ENCODE measurements at places on chromosomes 7 and 10.
A peak's percentile ranks its signal among the peaks of the same experiment; 100 is the strongest.

GRCh38 chr10:63605197-63605967 is 84.2 kb downstream of the REEP3 start:
- peaks cover 8% of the 10 kb centered on the region for H3K36me3 ChIP-seq
- no peaks in the 10 kb centered on the region for H3K27me3 ChIP-seq
- no peaks in the 10 kb centered on the region for H3K4me1 ChIP-seq
- DNase-seq, result no peak
- no peak overlapping the region for H3K4me3 ChIP-seq
- H3K27ac ChIP-seq, result no peak overlapping the region

GRCh38 chr10:71921324-71922027 is 42.7 kb upstream of the CHST3 start:
- no peaks in the 10 kb centered on the region for H3K36me3 ChIP-seq
- no peak for DNase-seq
- peaks cover 21% of the 10 kb centered on the region for H3K4me1 ChIP-seq
- no peaks in the 10 kb centered on the region for H3K27me3 ChIP-seq
- no peak overlapping the region for H3K4me3 ChIP-seq

GRCh38 chr7:18792871-18793595 is 297.5 kb downstream of the HDAC9 start:
- no peaks in the 10 kb centered on the region for H3K36me3 ChIP-seq
- no peaks in the 10 kb centered on the region for H3K27me3 ChIP-seq
- H3K4me1 ChIP-seq, result peaks cover 21% of the 10 kb centered on the region
- H3K27ac ChIP-seq, result no peak overlapping the region
- no peak for DNase-seq

GRCh38 chr7:43879477-43879876 is 10.2 kb upstream of the MRPS24 start:
- H3K36me3 ChIP-seq, result peaks cover 21% of the 10 kb centered on the region
- no peak overlapping the region for H3K27ac ChIP-seq
- no peak for DNase-seq
- H3K4me1 ChIP-seq, result no peaks in the 10 kb centered on the region

DNA sequence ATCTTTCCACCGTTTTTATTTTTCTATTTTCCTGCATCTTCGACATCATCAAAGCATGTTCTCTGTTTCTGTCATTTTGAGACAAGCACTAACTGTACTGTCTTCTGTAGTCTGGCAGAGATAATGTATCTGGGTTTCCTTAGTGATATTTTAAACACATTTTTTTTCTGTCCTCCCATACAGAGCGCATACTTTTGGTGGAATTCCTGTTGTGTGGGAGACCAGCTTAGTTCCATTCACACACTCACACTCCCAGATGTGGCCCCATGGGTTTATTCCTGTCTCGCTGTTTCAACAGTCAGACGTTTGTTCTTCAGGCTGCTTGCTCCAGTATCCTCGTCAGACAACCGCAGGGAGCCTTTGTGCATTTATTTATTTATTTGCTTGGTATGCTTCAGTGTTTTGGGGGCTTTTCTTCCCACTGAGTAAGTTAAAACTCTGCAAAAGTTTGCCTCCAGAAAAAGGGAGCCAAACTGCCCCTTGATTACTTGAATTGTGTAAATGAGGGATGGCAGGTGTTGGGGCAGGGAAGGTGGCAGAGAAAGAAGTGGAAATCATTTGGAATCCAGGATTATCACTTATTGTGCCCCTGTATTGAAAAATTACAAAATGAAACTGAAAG is 456.8 kb upstream of the KLF6 start:
- peaks cover 29% of the 10 kb centered on the region for H3K4me1 ChIP-seq
- peak overlapping the region; percentile 88 for H3K27ac ChIP-seq

- H3K36me3 ChIP-seq, result no peaks in the 10 kb centered on the region
- H3K4me3 ChIP-seq, result no peak overlapping the region
- no peaks in the 10 kb centered on the region for H3K27me3 ChIP-seq
- no peak overlapping the region for H3K27ac ChIP-seq
- no peak for DNase-seq
- H3K4me1 ChIP-seq, result no peaks in the 10 kb centered on the region
Observed at GRCh38 chr7:82345886-82346285, 97.7 kb downstream of the CACNA2D1 start.

GRCh38 chr10:31697271-31698180 is 231.1 kb downstream of the ARHGAP12 start:
- no peak overlapping the region for H3K4me3 ChIP-seq
- no peak overlapping the region for H3K27ac ChIP-seq
- H3K4me1 ChIP-seq, result peaks cover 46% of the 10 kb centered on the region
- no peak for DNase-seq

DNA sequence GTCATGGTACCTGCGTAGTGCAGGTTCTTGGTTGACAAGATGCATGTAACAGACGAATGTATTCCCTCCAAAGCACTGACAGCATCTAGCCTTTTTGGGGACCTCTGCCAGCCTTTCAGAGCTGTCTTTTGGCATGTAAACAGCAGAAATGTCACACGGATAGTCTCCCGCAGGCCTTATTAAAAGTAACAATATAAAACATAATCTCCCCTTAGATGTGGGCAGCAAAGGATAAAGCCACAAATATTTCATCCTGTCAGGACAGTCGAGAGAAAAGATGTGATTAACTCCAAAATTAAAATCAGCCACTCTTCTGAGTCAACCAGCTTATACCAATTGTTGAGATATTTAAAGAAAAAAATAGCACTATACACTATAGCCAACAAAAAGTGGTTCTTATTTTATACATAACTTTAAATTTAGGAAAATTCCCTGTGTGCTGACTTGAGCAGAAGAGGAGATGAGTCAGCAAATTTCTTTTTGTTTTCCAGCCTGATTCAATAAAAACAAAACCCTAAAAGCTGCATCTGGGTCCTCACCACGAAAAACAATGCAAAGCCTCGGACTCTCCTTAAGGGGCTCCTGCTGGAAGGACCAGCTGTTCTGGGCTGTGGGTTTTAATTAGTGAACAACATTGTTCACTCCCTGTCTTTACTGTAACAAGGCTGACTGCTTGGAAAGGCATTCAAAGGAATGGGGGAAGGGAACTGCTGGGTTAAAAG is 240.2 kb downstream of the ADAM12 start:
- no peaks in the 10 kb centered on the region for H3K4me1 ChIP-seq
- H3K4me3 ChIP-seq, result no peak overlapping the region
- H3K36me3 ChIP-seq, result peaks cover 4% of the 10 kb centered on the region
- peak; percentile 13 for DNase-seq
- H3K27ac ChIP-seq, result peak overlapping the region; percentile 43

GRCh38 chr10:45470098-45471012 is 96.3 kb downstream of the ALOX5 start:
- no peaks in the 10 kb centered on the region for H3K27me3 ChIP-seq
- H3K27ac ChIP-seq, result peak overlapping the region; percentile 44
- H3K4me3 ChIP-seq, result no peak overlapping the region
- no peak for DNase-seq
- H3K36me3 ChIP-seq, result no peaks in the 10 kb centered on the region

DNA sequence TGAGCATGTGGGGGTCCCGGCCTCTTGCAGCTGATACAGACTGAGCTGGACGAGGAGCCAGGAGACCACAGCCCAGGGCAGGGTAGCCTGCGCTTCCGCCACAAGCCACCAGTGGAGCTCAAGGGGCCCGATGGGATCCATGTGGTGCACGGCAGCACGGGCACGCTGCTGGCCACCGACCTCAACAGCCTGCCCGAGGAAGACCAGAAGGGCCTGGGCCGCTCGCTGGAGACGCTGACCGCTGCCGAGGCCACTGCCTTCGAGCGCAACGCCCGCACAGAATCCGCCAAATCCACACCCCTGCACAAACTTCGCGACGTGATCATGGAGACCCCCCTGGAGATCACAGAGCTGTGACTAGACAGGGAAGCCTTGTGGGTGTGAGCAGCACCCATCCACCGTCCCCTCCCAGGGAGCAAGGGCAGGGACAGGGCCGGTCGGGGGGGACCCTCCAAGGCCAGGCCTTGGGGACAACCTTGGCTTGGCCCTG is 36.1 kb downstream of the PSAP start:
- H3K27me3 ChIP-seq, result no peaks in the 10 kb centered on the region
- DNase-seq, result no peak
- peaks cover 19% of the 10 kb centered on the region for H3K36me3 ChIP-seq
- H3K4me3 ChIP-seq, result no peak overlapping the region

DNA sequence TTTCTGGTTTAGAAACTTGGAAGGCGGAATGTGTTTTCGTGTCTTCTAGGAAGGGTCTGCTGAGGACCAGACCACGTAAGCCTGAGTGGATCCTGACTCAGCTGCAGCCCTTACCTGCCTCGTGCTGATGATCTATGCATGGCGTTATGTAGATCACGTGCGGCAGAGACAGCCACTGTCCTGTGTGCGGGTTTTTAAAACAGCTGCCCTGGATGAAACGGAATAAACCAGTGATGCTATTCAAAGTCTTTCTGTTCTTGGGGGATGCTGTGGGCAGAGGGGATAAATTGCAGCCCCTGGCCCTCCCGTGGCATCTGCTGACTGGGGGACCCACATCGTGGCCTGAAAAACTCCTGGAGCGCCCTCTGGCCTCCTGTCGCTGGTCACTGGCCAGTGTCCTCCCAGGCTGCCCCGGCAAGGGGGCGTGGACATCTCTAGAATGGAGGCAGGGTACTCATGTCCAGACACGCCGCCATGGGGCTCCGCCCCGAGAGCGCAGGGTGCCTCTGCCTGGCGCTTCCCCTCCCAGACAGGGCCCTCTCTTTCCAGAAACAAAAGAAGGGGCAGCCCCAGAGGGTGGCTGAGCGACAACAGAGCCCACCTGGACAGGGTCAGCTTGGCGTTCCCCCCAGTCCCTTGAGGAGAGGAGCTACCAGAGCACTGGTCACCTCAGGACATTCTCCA is 13.2 kb downstream of the ALKBH4 start:
- no peaks in the 10 kb centered on the region for H3K36me3 ChIP-seq
- DNase-seq, result no peak
- H3K4me3 ChIP-seq, result no peak overlapping the region
- H3K27me3 ChIP-seq, result no peaks in the 10 kb centered on the region
- H3K4me1 ChIP-seq, result no peaks in the 10 kb centered on the region

DNA sequence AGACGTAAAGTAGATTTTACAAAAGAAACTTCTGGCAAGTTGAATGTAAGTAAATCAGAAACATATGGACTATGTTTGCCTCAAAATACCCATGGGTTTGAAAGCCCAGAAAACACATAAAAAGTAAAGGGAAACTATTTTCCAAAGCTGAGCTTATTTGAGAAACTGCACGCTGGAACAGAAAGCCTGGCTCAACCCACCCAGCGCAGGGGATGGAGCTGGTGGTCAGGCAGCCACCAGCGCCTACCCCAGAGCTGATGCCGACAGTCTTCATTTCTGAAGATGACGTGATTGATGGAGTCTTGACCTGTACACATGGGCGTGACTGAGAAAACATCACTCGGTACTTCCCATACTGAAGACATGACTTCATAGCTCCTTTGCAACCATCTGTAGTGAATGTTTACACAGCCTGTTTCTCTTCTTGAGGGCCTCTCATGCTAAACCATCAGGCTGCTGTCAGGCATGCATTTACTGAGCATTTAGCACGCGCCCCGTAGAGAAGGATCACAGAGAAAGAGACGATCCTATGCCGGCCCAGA is 232.6 kb upstream of the AUTS2 start:
- no peaks in the 10 kb centered on the region for H3K36me3 ChIP-seq
- H3K27me3 ChIP-seq, result no peaks in the 10 kb centered on the region
- H3K27ac ChIP-seq, result peak overlapping the region; percentile 25

GRCh38 chr10:101322266-101323108 is 31.5 kb upstream of the BTRC start:
- H3K4me3 ChIP-seq, result no peak overlapping the region
- H3K4me1 ChIP-seq, result peaks cover 30% of the 10 kb centered on the region
- no peak for DNase-seq

DNA sequence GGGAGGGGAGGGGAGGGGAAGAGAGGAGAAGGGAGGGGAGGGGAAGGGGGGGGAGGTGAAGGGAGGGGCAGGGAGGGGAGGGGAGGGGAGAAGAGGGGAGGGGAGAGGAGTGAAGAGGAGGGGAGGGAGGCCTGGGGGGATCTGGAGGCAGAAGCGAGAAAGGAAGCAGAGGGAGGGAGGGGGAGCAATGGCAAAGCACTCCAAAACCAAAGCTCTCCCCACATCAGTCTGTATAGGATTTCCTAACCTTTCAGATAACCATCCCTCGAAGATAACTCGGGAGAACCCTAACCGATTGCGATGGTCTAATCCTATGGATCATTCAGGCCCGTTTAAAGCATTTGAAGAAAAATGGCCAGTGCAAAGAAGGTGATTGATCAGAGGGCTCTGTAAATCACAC is 19.0 kb downstream of the EBF3 start:
- H3K4me1 ChIP-seq, result peaks cover 27% of the 10 kb centered on the region
- DNase-seq, result no peak
- H3K27me3 ChIP-seq, result peaks cover 37% of the 10 kb centered on the region
- H3K36me3 ChIP-seq, result no peaks in the 10 kb centered on the region

DNA sequence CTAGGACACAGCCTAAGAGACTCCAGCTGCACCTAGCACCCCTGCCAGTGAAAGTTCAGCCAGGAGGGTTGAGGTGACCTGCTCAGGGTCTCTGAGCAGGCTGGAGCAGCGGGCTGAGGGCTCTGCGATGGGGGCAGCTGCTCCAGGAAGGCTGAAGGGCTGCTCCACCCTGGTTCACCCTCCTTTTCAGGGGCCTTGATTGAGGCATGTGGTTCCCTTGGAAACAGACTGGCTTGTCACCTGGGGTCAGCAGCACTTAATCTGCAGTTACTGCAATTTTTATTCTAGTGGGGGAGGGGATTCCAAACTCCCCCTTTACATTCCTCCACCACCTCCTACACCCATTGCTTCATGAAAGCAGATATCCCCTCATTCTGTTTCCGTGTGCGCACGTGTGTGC is 85.3 kb upstream of the UNC5B start:
- H3K27me3 ChIP-seq, result peaks cover 15% of the 10 kb centered on the region
- no peak for DNase-seq
- no peak overlapping the region for H3K27ac ChIP-seq
- H3K4me1 ChIP-seq, result peaks cover 16% of the 10 kb centered on the region
- no peaks in the 10 kb centered on the region for H3K36me3 ChIP-seq
- no peak overlapping the region for H3K4me3 ChIP-seq

DNA sequence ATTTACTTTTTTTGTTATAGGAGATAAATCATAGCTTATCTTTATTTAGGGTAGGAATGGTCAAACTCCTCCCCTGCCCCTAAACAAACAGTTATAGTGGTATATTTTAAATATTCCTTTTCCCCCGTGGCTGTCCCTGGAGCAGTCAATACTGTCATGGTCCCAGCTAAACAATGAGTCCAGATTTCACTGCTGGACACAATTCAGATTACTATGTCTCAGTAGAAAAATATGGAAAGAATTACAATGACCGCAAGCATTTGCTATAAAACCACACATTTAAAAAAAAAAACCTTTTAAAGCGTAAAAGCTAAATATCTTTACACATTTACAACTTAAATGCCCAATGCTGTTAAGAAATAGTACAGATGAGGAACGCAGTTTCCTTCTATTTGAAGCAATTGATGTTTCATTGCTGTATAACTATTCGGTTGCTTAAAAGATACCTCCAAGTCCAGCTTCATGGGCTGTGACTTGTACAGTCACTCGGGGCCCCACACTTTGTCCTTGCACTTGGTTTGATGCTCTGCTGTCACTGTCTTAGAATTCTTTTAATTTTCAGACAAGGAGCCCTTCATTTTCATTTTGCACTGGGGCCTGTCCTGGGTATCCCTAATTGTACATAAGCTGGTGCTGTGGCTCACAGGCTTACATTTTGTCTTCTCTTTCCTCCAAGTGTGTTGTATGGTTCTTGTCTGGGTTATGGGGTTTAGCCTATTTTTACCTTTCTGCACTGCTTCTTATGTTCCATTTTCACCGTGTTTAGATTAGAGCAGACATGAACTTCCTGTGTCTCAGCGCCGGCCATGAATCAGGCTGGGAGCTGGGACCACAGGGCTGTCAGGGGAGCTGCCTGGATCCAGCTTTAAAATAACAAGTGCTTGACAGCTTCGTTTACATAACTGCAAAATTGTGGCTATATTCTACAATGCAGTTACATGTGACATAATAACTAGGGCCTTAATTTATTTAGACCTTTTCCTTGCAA is 530.2 kb upstream of the FZD8 start:
- no peak overlapping the region for H3K4me3 ChIP-seq
- no peaks in the 10 kb centered on the region for H3K36me3 ChIP-seq
- H3K27ac ChIP-seq, result no peak overlapping the region
- H3K27me3 ChIP-seq, result no peaks in the 10 kb centered on the region
